ENCODE measurements at places on chromosomes 6 and 20.

DNA sequence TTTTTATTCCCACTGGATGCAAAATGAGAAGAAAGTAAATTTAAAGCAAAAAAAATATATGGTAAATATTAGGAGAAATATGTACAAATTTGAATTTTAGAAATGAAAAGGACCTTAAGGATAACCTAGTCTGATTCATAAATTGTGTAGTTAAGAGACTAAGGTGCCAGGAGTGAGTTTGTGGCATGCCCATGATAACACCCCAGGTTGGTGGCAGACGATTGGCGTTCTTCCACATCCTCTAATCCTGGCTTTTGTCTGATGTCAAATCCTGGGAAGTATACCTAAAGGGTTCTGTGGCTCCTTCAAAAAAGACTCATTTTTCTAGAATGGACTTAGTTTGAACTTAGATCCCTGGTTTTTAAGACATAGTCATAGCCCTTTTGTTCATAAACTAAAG lies 62.2 kb downstream of the SAMD5 start:
- no peak for DNase-seq

DNA sequence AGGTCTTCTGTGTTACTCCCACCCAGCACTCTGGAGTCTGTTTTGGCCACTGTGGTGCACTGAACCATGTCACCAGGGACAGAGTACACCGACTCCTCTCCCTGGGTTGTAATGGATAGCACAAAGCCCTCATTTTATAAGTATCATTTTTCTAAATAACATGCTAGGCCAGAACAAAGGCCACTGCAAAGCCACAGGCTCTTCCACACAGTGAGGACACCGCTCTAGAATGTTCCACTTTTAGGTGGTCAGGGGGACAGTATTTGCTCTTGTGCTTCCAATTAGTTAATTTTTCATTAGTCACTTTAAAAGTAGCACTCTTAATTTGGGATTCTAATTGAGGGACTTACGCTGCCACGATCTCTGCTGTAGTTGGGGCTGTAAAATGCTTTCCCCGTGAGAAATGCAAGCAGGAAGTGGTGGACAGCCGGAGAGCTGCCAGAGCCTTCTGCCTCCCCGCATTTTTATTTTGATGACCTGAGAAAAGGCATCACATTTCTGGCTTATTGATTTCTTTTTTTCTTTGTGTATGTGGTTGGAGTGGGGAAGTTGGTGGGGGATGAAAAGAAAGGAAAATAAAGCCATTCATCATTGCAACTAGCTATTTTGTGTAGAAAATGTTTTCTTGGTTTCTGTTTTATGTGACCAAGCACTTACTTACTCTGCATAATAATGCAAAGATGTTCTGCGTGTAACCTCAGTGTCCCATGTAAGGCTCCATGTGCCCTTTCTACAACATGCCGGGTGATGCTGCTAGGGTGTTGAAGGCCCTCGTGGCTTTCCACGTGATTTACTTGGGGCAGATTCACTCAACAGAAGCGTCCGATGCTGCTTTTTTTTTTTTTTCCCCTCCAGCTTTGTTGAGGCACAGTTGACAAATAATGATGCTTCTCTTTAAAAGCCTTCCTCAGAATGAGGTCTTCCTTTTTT lies 195.9 kb downstream of the SASH1 start:
- no peak for DNase-seq

GRCh38 chr6:43636308-43636659 lies 644 bp downstream of the MAD2L1BP start:
- no peak for DNase-seq

DNA sequence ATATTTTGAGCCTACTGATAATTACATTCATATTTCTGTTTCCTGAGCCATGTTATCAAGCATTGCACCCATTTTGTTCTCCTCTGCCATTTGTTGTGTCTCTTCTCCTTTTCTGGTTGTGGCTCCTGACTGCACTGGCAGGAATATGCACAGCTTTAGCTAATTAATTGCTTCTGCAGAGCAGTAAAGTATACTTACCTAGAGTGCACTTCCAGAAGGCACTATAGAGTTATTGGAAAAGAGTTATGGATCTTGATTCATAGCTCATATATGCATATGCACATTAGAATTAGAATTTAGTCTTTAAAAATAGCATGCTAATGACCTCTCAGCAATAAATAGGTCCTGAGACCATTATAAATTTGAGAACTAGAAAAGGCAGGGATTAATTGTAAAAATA lies 262.6 kb downstream of the NKAIN2 start:
- DNase-seq = no peak

Data from activated CD4-positive, alpha-beta T cell treated with anti-CD3 and anti-CD28 coated beads for 1 hour (primary cell).